Hypothalamus (tissue), 51 donors: ENCODE measurements at places on chromosomes 4 and X.

GRCh38 chrX:2642791-2643190 is 48.3 kb upstream of the CD99 start:
- DNase-seq: no peak

- DNase-seq: no peak
These were observed 406.8 kb downstream of the SLITRK2 start for GRCh38 chrX:146224442-146224841.

DNA sequence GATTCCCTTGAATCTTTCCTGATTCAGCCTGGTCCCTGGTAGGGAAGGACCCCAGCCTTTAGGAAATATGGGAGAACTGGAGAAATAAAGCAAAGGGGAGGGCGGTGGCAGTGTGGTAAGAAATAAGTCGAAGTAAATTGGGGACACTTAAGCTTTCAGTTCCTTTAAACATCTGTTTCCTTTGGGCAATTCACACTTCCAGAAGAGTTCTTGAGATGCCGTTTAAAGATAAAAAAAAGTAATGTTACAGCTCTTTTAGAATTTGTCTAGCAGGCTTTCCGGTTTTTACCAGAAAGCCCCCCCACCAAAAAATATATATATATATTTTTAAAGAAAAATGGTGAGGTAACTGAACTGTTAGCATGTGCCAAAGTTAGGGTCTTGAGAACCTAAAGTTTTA is 46.6 kb downstream of the TSPAN7 start:
- DNase-seq: no peak

DNA sequence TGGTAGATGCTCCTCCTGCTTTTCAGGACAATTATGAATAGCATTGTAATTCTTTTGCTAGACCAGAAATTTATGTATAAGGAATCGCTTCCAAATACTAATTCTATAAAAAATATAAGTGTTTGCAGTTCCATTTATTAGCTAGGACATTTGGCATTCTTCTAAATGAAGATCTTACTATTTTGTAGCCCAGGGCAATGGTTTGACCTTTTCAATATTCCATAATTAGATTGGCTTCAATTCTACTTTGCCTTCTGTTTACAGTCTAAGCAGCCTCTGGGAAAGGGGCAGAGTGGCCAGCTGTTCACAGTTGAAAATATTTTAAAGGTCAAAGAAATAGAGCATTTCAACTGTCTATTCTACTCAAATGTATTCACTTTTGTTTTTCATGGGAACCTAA is 912.1 kb upstream of the GRIA3 start:
- no peak for DNase-seq

DNA sequence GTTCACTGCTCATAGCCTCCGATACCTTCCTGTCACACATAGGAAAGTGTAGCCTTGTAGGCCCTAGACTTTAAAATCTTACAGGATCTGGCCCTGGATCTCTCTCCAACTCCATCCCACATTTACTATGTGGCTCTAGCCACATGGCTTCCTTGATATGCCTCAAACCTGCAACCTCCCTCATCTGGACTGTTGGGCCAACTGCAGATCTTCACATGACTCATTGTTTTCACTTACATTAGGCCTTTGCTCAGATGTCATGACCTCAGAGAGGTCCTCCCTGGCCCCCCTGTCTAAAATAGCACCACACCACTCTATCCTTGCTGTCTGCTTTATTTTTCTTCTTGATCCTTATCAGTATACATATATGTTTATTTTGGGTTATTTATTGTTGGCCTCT is 8.1 kb upstream of the NR0B1 start:
- DNase-seq: no peak

- DNase-seq: no peak
These were observed 90.6 kb downstream of the LRP2BP start for GRCh38 chr4:185304944-185305690.

- no peak for DNase-seq
These were observed 230.4 kb upstream of the GATB start for GRCh38 chr4:151991001-151991883.

DNA sequence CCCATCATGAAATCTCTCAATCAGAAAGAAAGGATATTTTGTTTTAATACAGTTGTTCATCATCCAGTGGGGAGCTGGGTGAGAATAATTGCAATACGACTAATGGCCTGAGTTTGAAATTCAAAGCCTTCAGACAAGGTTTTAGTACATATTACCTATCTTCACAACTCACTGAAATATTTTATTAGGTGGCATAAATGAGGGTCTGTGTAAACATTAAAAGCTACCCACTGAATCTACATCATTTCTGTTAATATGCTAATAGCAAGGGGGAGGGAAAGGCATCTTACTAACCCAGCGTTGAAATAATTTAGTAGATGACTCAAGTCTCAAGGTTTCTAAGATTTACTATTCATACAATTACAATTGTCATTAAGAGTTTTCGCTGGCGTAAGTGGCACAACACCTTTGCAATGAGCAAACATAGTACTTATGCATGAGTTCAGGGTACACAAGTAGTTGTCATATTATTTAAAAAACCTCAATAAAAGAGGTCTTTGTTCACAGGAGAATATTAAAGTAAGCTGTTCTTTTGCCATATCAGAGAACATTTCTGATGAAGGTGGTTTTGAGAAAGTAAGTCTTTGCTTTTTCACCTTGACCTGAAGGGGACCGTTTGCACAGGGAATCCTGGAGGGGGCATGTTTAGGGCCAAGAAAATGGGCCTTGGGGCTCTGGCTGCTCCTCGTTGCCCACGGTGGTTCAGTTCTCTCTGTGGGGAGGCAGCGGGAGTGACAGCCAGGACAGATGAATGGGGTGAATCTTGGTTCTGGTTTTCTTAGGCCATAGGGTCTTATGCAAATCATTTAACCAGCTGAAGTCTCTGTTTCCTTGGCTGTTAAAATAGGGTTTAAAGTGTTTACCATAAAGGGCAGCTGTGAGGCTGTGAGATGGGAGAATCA is 4.5 kb upstream of the RHOH start:
- DNase-seq: no peak

DNA sequence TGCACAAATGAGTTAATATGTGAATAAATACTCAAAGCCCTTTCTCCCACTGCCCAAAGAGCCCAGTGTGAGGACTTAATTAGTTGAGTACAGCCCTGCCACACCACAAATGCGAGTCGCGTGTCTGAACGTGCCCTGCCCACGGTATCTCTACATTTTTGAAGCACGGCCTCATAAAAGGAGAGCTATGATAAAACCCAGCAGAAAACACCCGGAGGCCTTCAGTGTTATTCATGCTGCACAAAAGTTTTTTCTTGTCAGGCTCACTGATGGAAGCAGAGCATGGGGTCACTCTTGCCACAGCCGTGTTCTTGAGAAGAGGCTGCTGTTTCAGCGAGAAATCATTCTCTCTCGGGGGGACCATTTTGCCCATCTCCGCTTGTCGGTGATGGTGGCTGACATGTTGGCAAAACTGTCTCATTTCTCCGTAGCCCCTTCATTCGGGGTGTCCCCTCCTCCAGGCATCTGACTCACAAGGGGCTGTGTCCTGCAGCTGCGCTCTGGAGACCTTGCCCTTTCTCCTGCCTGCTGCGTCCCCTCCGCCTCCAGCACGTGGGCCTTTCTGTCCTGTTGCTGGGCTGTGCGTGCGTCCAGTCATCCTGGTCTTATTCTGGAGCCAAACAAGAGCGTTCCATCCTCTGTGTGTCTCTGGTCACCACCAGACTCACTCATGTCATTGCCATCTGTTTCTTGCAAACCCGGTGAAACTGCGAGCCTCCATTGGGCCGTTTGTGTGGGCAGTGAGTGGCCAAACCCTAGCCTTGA is 88.8 kb downstream of the SORCS2 start:
- DNase-seq: no peak

DNA sequence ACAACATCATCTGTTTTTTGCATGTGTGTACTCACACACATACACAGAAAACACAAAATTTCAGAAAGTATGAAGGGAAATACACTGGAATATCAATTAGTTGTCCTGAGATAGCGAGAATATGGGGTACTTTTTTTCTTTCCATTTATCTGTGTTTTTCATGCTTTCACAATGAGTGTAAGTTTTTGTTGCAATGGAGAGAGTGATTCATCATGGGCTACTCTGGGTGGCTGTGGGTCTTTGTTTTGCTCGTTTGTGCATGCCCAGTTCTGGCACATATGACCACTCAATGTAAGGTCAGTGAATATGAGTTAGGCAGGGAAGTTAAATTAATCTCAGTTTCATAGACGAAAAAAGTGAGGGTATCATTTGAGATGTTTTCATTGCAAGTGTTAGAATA is 26.9 kb downstream of the XK start:
- no peak for DNase-seq

GRCh38 chrX:154117566-154117965 is 20.0 kb upstream of the MECP2 start:
- DNase-seq: no peak

DNA sequence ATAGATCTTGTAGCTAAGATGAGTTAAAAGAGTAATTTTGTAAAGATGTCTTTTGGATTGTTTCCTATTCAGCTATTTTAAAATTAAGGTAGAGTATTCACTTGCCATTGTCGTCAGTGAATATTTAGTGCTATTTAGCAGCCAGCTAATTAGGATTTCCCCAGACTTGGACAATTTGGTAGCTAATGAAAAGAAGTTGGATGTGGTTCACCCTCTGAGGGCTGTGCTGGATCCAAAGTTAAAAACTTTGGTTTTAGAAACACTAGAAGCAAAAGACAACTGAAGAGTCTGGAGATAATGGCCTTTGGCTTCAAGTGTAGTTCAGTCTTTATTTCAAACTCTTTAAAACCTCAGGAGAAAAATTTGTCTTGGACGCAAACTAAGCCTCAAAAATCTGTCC is 41.3 kb downstream of the ATG4A start:
- no peak for DNase-seq

GRCh38 chrX:136165406-136165805 is 18.1 kb downstream of the FHL1 start:
- DNase-seq: no peak

- no peak for DNase-seq
These were observed 27.2 kb downstream of the HDX start for GRCh38 chrX:84475101-84475500.

GRCh38 chrX:47218920-47219815 is 687 bp downstream of the CDK16 start:
- no peak for DNase-seq

- DNase-seq: no peak
These were observed 306.5 kb downstream of the MAGEB5 start for GRCh38 chrX:26522501-26522900.

GRCh38 chr4:111501946-111502345 is 643.3 kb upstream of the FAM241A start:
- no peak for DNase-seq

DNA sequence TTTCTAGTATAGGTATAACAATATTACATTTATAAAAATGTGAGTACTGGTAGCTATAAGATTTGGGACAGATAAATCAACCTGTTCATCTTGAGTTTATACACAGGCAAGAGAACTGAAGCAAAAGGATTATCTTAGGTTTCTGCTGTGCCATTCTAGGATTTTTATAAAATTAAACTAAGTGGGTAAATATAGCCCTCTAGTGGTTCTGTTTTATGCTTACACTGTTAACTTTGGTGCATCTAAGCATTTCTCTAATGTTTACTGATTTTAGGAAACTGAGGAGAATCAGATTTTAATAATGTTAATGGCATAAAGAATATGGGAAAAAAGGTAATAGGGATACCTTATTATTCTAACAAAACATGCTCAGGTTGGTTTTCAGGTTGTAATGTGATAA is 1.1 kb upstream of the RRH start:
- no peak for DNase-seq

DNA sequence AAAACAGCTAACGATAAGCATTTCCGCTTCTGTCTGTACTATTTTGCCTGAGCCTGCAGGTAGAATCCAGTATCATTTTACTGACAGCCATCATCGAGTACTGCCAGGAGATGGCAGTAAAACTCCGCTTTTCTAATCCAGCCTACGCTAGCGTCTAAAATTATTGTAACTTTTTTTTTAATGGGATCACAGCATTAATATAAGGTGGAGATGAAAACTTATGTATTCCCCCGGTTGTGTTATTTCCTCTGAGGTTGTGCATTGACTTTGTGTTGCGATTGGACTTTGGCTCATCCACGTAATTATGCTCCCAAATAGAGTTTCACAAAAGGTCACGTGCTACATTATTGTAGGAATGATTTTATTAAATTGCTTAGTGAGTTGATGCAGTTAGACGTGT is 248.1 kb downstream of the C4orf33 start:
- DNase-seq: no peak

- no peak for DNase-seq
These were observed 2.3 kb upstream of the XPNPEP2 start for GRCh38 chrX:129736491-129736890.

- no peak for DNase-seq
These were observed 3.8 kb downstream of the NSG1 start for GRCh38 chr4:4390515-4391240.

DNA sequence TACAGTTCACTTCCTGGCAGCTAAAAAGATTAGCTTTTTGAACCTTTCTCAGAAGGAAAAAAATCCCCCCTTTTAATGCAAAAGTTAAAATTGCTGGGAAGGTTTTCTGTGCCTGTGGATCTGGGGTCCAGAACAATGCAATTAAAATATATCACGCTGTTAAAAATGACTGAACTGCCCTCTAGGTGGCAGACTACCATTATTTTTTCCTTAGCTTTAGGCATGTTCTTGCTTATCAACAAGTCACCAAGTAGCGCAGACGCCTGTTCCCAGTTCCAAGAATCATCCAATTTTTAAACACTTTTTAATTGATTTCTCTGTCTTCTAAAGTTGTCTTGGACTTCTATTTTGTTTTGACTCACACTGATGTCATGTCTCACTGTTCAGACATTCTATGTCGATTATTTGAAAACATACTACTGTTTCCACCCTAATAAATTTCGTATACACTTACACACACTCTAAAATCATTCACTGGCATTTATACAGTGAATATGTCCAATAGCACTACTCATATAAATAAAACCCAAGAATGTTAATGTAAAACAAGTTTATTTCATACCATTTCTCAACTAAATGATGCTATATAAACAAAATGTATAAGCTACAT is 661.6 kb downstream of the RAPGEF2 start:
- DNase-seq: peak; percentile 0

DNA sequence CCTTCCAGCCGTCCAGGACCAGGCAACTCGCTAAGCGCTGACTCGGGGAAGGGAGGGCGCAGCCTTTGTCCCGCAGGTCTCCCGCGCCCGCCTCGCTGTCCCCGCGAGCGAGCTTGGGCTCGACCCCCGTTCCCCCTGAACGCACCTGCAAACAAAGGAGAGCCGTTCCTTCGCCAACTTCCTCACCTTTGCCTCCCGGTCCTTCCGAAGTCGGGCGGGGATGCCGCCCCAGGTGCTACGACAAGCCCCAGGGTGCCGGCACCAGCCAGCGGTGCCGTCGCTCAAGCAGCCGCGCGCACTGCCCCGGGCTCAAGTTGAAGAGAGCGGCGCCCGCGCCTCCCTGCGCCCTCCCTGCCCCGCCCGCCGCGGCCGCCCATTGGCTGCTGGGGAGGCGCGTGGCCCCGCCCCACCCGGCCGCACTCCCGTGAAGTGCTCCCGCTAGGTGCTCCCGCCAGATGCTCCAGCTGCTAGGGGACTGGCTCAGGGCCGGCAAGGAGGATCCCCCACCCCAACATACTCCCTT is 107.1 kb downstream of the NSUN7 start:
- peak; percentile 35 for DNase-seq

- no peak for DNase-seq
These were observed 112.1 kb downstream of the DHRSX start for GRCh38 chrX:2388669-2389068.
